ENCODE measurements at places on chromosomes 1 and 21. TPM values are rescaled to one million over a fixed set of nuclear protein-coding genes. Genes with fewer than 3 reads are reported as not detected.

ERVH48-1 gene
- not detected for total RNA-seq

AK5 gene
- 0.56 TPM for total RNA-seq

KCNT2 gene
- total RNA-seq: 15.6 TPM

SYCP1 gene
- total RNA-seq: not detected

SMIM11 gene
- 6.7 TPM for total RNA-seq

EPHB2 gene
- 10.0 TPM for total RNA-seq

IGSF21 gene
- 5.0 TPM for total RNA-seq
